ENCODE measurements at places on chromosomes 3 and 15.

DNA sequence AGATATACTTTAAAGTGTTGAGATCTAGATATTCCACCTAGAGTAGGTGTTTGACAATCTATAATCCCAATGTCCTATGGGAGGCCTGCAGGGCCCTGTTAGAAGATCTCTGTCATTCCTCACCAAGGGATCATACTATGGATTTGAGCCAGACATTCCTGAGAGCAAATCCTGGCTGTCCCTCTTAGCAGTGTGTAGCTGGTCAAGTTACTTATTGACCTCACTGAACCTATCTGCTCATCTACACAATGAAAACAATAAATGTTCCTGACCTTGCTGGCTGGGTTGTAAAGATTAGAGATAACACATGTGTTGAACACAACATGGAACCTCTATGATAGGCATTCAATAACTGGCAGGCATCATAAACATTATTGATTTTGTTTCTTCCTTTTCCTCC lies 265.6 kb upstream of the ATP11B start:
- DNase-seq, result no peak

DNA sequence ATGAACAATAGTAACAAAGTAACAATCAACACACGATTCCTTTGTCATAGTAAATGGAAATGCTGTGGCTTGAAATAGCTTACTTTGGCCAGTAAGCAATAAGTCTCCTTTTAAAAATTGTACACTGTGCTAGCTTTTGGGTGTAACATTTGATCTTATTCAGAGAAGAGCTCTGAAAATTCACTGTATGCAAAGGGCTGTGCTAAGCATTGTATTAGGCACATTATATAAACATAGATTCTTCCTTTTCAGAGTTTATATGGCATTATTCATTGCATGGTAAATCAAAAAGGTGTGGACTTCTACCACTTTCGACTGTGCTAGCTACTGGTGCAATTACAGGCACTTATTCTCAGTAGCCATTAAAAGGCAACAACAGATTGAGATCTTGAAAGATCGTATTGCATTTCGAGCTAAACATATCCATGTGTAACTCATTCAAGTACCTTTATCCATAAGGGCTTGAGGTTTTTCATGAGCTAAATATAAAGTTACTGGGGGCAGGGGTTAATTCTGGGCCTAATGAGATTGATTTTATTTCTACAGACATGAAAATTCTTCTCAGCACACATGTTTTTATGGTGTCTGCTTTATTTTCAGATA lies 246.8 kb downstream of the NR1D2 start:
- no peak for DNase-seq

DNA sequence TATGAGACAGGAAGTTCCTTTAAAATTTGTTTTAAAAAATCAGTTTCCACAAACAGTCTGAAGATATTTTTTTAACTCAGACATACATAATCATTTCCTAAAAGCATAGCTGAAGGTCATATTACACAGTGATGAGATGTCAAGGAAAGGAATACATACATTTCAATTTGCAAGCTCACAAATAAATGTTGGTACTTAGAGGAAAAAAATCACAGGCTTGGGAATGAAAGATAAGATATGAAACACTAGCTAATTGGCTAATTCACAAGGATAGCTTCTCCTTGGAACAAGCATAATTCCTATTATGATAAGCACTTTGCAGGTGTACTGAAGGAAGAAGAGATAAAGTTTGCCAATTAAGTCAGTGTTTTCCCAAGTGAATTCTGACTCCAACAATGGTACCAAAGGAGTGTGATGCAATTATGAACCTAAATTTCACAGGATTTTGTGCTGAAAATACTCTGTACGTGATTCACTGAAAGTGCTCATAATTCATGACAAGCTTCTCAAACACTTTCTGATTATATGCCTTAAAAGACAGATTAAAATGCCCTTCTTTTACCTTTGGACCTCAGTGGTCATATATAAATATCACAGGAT lies 112.4 kb downstream of the FRMD5 start:
- DNase-seq, result no peak

DNA sequence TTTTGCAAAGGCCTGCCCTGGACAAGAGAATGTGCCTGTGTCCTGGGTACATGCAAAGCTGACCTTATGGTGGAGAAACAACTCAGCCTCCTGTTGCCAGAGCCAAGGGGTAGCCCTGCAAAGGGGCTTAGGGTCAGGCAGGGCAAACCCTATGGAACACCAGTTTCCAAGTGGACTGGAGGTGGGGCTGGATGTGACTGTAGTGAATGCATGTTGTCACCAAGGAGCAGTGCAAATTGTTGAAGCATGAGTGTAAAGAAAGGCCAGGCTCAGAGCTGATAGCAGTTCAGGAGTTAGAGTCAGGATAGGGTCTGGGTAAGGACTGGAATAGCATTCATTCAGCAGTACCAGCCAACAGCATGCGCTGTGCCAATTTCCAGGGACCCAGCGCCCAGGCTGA lies 82.9 kb upstream of the PXYLP1 start:
- DNase-seq, result no peak

DNA sequence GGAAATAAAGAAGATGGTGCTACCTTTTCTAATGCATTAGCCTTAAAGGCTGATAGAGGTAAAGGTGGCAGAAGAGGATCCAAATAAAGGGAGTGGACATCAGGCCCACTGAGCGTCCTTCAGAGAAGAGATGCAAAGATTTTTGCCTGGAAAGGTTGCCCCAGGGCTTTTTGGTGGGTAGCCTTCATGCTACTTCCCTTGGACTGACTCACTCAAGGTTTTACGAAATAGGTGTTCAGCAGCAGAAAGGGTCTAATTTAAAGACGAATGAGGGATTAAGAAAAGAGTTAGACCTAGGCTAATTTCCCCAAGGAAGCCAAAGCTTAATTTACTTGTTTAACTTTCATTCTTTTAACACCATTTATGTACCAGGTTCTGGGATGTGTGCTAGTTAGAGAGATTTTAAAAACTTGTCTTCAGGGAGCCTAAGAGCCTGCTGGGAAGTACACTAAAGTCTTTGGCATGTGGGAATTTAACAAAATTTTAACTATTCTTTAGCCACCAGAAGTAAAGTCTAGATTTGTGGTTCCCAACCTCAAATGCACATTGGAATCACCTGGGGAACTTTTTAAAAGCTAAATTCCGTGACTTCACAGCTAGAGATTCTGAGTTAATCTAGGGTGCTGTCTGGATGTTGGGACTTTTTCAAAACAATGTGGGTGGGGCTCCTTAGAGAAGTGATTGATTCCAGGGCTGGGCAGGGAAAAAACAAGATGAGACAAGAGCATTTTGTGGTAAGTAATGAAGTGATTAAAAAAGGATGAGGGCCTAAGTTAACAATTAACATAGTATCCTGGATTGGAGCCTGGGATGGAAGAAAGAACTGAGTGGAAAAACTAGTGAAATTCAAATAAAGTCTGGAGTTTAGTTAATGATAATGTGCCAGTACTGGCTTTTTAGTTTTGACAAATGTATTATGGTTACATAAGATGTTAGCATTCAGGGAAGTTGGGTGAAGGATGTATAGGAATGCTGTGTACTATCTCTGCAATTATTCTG lies 3.4 kb downstream of the IL20RB start:
- no peak for DNase-seq

- no peak for DNase-seq
Observed at GRCh38 chr3:5349343-5349742, 161.8 kb downstream of the EDEM1 start.

DNA sequence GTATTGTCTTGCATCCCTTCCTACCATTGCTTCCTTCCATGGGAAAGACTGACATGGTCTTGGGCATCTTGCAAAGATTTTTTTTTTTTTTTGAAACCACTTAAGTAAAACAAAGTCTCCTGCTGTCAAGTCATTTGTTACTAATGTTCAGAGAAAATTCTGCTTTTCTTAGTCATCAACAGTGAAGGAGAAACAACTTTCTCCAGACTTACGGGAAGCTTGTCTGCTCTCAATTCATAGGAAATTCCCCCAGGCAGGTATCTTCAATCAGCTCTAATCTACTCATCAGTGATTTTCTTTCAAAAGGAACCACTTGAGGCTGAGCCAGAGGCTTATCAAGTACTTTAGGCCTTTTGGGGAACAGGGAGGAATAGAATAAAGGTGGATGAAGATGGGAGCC lies 15.9 kb upstream of the DRD3 start:
- no peak for DNase-seq

Data from activated naive CD4-positive, alpha-beta T cell treated with anti-CD3 and anti-CD28 coated beads, Interleukin-2, amount 10 ng/mL, durations not matched to agents 7 days and 5 days (primary cell).